ENCODE measurements at places on chromosomes 11 and 22. TPM values are rescaled to one million over a fixed set of nuclear protein-coding genes. Genes with fewer than 3 reads are reported as not detected.

The POU2AF1 gene
- polyA plus RNA-seq = 0.49 TPM

The BRD1 gene
- 22.4 TPM for polyA plus RNA-seq

The OR5M11 gene
- polyA plus RNA-seq = not detected

DNA sequence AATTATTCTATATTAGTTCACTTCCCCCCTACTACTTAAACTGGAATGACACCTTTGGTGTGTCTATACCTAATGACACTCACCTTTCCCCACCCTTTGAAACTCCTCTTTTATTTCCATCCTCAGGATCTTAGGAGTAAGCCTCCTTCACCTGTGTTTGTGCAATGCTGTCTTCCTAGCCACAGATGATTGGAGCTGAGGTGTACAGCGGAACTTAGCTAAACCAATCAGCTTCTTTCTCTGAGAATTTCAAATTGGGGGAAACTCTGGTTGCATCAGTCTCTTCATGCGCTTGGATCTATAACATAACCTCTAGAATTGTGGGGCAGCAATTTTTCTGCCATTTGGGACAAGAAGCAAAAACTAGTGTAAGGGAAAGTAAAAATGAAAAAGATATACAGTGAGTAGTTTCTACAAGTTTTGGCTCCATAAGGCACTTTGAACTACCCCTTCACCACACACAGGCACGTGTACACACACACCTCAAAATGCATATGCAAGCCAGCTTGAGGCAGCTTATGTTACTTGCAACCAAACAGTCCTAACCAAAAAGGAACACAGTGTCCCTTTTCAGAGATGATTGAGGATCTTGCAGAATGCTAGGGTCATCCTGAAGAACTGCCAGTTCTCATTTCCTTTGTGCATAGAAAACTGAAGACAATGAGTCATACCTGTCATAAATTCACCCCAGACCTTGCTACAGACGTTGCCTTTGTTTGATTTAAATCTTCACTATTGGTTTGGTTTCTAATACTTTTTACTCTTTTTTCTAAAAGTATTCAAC, 36.0 kb upstream of the LDLRAD3 start:
- DNase-seq = no peak

The CD3D gene
- not detected for polyA plus RNA-seq

DNA sequence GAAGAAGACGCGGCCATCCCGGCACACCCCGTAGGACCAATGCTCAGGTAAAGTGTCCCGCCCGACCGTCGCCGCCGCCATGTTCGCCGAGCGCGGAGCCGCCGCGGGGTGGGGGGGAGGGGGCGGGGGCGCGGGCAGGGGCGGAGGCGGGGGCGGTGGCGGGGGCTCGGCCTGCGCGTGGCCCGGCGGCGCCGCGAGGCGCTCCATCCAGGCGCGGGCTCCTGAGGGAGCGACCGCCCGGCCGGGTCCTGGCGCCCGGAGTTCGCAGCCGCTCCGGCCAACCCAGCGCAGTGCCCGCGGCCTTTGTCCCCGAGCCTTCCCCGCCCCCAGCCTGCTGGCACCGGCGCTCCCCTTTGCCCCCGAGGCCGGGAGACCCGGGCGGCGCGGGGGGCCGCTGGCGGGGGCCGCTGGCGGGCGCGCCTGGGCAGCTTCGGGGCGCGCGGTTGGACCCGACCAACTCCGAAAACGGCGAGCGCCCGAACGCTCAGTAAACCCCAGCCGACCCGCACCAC, at the start of gene PLEKHA7:
TSS of gene PLEKHA7 (minus strand) at position 94 of the 512 bp plus-strand sequence. CDS start at position 81, 13 bp downstream.
- DNase-seq = no peak

DNA sequence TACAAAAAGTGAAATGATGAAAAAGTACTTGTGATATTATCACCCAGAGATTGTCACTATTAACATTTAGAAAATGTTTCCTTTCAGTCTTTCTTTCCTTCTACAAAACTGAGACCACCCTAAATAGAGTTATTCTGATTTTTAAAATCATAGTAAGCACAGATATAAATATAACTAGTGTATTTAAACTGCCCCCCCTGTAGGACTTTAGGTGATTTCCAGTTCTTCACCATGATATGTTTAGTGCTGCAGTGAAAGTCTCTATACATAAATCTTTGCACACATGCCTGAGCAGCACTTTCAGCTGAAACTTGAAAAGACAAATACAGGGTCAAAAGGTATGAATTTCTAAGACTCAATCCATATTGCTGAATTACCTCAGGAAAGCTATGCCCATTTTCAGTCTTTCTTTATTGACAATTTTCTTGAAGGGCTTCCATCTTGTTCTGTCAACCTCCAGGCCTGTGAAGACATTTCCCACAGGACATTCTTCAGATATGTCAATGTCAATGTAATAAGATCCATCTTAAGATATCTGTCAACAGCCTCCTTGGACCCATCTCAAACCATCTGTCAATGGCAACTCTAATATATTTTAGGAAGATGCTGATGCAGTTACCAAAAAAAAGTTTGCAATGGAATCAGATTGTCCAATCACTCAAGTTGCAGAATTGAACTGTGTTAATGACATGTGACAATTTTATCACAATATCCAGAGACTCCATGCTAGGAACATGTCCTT, 30.8 kb upstream of the LDLRAD3 start:
- no peak for DNase-seq

GRCh38 chr11:61626580-61627380, 45.9 kb upstream of the SYT7 start:
- no peak for DNase-seq

Measured in brain (organoid and tissue), 16 donors.